ENCODE measurements at places on chromosomes 12 and 14.

GRCh38 chr12:94421868-94422740, 37.6 kb downstream of the CEP83 start:
- DNase-seq: no peak

DNA sequence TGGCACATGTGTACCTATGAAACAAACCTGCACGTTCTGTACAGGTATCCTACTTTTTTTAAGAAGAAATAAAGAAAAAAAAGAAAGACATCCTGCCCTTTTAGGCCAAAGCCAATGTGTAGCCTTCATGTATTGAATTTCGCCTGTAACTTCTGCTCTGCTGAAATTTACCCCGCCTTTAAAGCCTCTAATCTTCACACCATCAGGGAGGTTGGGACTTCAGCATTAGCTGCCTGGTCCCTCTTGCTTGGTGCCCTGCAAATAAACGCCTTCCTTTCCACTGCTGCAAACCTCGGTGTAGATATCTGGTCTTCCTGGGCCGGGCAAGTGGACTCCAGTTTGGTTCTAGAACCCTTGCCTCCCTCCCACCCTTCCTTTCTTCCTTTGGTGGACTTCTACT, 2.6 kb upstream of the KRT71 start:
- no peak for DNase-seq

DNA sequence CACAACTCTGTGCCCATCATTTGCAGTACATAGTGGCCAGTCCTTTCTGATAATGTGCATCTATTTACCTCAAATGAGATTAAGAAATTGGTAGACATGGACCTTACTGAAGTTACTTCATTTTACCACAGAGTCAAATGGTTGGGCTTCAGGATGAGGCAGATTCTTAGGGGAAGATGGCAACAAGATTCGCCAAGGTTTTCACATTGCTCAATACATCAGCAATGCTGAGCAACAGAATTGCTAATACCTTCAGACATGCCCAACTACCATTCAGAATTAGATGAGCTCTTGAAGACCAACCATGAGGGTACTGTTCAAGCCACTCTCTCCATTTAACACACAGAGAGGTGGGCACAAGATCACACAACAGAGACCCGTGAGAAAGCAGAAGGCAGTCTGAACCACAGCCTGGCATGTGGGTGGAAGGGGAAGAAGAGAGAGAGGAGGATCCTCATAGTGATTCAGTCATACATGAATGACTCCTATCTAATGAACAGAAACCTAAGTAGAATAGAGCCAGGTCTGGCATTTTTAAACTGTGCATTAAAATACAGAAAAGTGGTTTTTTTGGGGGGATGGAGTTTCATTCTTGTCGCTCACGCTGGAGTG, 28.5 kb downstream of the CPM start:
- no peak for DNase-seq

DNA sequence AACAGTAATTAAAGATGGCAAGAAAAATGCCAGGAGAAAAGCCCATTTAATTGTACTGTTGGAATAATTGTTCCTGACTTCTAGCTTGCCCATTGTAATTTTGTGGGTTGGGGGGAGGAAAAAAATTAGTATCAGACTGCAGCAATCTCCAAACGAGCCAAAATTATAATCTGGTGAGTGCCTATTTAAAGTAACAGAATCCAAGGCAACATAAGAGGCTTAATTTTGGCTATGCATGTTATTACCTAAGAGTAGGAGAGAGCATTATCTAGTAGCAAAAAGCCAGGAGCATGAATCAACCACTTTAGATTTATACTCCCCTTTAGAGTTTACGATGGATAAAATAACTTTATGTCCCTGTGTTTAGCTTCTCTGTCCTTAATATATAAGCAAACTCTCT, 14.6 kb upstream of the DENND5B start:
- no peak for DNase-seq

DNA sequence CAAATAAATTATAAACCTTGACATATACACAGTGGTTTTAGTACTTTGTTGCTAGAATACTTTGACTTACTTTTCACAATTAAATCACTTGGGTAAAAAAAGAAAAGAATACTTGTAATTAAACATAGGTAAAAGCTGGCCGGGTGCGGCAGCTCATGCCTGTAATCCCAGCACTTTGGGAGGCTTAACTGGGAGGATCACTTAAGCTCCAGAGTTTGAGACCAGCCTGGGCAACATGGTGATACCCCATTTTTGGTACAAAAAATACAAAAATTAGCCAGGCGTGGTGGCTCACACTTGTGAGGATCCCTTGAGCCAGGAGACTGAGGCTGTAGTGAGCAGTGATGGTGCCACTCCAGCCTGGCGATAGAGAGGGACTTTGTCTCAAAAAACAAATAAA, 7.8 kb downstream of the STX2 start:
- DNase-seq: no peak

DNA sequence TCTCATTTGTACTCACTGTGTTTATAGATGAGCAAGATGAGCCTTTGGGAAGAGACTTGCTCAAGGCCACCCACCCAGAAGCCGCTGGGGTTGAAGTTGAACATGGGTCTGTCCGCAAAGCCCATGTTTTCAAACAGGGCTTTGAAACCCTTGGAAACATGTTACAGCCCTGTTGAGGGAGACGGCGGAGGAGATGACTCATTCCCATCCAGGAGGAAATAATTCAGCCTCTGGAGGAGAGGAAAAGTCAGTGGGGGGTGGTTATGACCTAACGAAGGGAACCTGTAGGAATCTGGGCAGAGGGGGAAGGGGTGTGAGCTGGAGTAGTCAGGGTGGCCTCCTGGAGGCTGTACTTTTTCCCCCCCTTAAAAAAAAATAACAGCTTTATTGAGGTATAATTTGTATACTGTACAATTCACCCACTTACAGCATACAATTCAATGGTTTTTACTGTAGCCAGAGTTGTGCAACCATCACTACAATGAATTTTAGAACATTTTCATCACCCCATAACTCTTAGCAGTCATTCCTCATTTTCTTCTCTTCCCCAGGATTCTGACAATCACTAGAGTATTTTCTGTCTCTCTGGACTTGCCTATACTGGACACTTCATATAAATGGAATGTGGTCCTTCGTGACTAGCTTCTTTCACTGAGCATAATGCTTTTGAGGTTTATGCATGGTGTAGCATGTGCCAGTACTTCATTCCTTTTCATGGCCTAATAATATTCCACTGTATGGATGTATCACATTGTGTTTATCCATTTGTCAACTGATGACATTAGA, 1.9 kb upstream of the RIN3 start:
- no peak for DNase-seq

DNA sequence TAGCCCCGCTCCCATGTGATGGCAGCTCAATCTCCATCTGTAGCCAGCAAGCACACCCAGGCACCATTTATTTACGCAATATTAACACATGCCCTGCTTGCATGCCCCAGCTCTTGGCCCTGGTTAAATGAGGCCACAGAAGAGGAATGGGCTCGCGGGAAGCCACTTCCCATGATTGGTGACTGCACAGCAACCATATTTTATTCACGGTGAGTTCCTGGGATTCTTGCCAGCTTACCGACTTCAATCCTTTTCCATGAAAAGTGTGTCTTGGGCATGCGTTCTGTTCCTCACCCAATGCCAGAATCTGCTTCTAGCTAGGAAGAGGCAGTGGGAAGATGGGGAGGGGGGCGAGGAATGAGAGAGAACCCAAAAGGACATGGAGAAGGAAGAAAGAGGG, 54.7 kb downstream of the PITPNM2 start:
- no peak for DNase-seq

- DNase-seq: no peak
Measured at GRCh38 chr14:52078721-52079120, 9.9 kb upstream of the NID2 start.

DNA sequence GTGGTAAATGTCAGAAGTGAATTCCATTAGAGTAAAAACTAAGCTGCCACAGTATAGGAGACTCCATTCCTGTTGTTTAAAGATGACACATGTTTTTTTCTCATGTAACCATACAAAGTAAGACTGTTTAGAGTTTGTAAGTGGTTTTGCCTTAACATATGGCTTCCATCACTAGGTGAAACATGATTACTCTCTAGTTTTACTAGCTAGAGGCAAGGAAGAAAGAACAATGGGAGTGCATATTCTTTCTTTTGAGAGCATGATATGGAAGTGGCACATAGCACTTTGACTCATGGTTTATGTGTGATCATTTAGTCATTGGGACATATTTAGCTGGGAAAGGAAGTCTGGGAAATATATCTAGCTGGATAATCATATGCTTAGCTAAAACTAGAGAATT, 7.7 kb downstream of the ATF7IP start:
- no peak for DNase-seq

GRCh38 chr12:12628013-12628412, 16.3 kb downstream of the CREBL2 start:
- no peak for DNase-seq

GRCh38 chr12:2052826-2053678, at the start of gene CACNA1C:
TSS of gene CACNA1C (plus strand) at chr12:2052987. CDS start at chr12:2053563, 576 bp downstream.
- no peak for DNase-seq

- DNase-seq: no peak
Measured at GRCh38 chr12:78269620-78270019, 438.9 kb downstream of the NAV3 start.

DNA sequence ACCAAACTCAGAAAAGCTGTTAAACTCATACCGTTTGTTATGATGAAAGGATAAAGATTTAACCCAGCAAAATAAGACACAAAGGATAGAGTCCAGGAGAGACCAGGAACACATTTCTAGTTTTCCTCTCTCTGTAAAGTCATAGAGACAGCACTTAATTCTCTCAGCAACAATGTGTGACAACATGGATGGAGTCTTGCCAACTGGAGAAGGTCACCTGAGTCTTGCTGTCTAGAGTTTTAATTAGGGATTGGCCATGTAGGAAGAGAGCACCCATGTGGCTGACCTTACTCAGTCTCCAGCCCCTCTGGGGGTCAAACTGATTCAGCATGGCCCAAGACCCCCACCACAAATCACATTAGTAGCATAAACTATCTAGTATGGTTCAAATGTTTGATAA, 151.0 kb upstream of the ATF7IP start:
- DNase-seq: no peak

DNA sequence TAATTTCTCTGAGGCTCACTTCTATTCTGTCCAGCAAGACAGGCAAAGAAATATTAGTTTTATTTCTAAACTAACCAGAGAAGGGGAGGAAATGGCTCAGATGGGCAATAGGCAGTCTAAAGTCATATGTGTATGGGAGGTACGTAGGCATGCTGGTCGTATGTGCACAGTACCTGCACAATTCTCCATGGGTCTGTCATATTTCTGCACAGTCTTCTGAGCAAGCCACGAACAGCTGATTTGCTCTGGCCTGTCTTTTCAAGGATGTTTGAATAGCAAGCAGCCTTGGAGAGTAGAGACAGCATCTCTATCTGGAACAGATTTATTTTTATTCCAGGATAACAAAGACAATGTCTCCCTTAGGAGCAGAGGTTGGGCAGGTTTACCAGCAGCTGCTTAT, 92.1 kb downstream of the SLC25A47 start:
- DNase-seq: no peak

DNA sequence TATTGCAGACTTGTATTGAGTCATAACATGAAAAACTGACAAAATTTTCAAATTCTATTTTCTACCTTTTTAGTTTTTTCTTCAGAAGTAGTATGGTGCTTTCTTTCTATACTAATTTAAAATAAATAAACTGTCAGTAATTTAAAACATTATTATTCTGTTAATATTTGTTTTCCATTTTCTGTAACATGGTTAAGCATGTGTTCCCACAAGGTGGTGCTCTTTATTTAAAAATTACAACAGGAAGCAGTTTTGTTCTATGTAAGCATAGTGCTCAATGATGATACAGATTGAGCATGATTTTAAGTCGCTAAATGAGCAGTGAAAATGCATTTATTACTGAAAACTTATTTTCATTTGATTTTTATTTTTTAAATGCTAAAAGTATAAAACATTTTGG, 114.6 kb downstream of the PPFIA2 start:
- no peak for DNase-seq

DNA sequence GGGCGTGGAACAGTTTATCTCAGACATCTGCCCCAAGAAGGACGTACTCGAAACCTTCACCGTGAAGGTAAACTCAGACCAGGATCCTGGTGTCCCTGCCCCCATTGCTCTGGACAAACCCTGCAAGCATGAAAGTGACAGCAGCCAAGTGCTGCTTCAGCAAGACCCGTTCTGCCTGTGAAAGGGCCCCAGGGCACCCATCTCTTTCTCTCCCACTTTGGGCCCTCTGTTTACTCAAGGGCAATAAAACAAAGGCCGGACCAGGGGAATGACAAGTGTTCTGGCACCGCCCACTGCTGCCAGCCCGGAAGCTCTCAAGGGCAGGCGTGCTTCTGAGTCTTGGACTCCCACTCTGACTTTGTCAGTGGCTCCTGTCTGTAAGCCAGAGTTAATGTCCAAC, 35.3 kb downstream of the CD9 start:
- no peak for DNase-seq

DNA sequence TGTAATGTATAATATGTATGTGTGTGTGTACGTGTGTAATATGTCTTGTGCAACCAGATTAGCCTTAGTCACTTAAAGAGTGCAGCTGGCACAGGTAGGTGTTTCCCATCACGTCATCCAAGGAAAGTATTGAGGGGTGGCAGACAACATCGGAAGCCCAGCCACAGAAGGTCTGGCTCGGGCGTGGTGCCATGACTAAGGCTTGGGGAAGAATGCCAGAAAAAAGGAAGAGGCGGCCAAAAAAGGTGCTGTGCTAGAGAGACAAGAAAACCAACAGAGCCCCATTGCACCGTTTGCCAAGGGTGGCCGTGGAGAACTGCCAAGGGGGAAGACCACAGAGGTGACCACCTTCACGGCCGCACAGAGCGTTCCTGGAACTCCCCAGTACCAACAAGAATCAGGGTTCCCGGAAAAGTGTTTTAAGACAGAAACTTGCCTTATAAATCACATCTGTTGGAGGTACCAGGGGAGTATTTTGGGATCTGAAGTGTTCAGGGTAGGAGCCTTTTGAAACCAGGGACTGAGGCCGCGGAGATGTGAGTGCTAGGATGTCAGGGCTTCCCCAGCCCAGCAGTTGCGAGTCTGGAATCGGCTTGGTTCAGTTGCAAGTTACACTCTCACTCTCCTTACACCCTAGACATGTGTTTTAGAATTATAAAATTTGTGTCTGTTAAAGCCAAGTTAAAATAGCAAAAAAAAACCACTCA, 131.2 kb upstream of the DYRK2 start:
- no peak for DNase-seq

- no peak for DNase-seq
Measured at GRCh38 chr14:77141214-77142004, at the start of gene ZDHHC22. TSS of gene ZDHHC22 (minus strand) at chr14:77141791. CDS start at chr14:77139738, 2,053 bp downstream.

- no peak for DNase-seq
Measured at GRCh38 chr12:88267630-88268029, 125.5 kb downstream of the TMTC3 start.

Measured in activated CD4-positive, alpha-beta T cell treated with anti-CD3 and anti-CD28 coated beads, Interleukin-2, amount 50 U/mL, for 24 hours (primary cell).